Hematopoietic multipotent progenitor cell treated with erythropoietin and hydrocortisone succinate and interleukin-3 and kit ligand, for 8 days (in vitro differentiated cells): ENCODE measurements at places on chromosomes 4 and X.

- no peak for DNase-seq
Observed at GRCh38 chr4:2934077-2934812, 29.0 kb downstream of the NOP14 start.

DNA sequence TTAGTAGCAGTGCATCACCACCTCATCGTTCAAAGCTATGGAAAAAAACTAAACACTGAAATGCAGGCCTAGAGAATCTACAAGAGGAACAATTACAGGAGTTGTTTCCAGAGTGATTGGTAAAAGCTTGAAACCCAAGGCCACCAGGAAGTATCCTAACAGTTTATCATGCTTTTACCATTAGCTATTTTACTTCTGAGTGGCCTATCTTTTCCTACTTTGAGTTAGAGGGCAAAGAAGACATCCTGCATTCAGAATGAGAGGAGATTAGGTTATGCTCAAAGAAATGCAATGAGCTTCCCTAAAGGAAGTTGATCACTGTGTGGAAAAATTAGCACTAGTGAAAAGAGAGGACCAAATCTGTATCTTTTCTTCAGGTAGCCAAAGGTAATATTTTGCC lies 69.8 kb upstream of the PRSS48 start:
- no peak for DNase-seq

- DNase-seq, result no peak
Observed at GRCh38 chrX:103666202-103667107, 20.0 kb downstream of the MORF4L2 start.

- DNase-seq, result peak; percentile 21
Observed at GRCh38 chr4:113636877-113637276, 124.7 kb downstream of the CAMK2D start.

DNA sequence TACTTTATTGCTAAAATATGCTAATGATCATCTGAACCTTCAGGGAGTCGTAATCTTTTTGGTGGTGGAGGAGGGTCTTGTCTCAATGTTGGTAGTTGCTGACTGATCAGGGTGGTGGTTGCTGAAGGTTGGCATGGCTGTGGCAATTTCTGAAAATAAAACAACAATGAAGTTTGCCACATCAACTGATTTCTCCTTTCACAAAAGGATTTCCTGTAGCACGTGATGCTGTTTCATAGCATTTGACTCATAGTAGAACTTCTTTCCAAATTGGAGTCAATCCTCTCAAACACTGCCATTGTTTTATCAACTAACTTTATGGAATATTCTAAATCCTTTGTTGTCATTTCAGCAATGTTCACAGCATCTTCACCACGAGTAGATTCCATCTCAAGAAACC lies 19.3 kb downstream of the DDIT4L start:
- no peak for DNase-seq

- no peak for DNase-seq
Observed at GRCh38 chr4:67651536-67651935, 49.4 kb downstream of the UBA6 start.

DNA sequence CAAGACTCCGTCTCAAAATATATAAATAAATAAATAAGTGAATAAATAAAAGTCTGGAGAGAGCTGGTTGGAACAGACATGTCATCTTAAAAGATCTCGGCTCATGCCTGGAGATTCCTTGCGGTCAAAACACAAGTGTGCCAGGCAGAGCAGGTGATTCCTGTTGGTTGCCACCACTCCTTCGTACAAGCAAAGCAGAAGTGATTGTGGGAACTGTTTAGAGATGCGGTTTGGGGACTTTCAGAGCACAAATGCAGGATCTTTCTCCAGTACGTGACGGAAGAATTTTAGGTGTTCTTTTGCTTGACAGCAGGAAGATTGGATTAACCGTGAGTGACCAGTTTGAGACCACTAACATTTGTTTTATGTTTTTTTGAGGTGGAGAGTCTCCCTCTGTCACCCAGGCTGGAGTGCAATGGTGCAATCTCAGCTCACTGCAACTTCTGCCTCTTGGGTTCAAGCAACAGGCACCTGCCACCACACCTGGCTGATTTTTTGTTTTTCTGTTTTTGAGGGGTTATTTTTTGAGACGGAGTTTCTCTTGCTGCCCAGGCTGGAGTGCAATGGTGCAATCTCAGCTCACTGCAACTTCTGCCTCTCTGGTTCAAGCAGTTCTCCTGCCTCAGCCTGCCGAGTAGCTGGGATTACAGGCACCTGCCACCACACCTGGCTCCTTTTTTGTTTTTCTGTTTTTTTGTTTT lies 2.8 kb upstream of the CRLF2 start:
- no peak for DNase-seq

DNA sequence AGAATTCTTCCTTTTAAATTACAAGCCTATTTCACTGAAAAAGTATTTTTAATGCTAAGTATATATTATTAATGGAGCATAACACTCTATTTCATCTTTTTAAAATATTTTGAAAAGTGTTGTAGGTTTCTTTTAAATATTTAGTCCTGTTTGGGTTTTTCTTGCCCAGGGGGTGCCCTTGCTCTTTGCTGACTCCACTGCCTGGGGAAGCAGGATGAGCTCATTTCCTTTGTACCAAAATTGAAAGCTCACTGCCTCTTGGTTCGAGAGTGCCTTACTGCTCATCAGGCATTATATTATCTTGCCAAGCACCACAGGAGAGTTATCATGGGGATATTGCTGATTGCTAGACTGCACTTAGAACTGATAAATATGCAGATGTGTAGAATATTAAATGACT lies 819.2 kb downstream of the PCDH18 start:
- no peak for DNase-seq

GRCh38 chr4:71524756-71525155 lies 185.9 kb downstream of the SLC4A4 start:
- DNase-seq, result no peak

GRCh38 chr4:33930497-33930896 lies 2313.8 kb downstream of the ARAP2 start:
- no peak for DNase-seq

DNA sequence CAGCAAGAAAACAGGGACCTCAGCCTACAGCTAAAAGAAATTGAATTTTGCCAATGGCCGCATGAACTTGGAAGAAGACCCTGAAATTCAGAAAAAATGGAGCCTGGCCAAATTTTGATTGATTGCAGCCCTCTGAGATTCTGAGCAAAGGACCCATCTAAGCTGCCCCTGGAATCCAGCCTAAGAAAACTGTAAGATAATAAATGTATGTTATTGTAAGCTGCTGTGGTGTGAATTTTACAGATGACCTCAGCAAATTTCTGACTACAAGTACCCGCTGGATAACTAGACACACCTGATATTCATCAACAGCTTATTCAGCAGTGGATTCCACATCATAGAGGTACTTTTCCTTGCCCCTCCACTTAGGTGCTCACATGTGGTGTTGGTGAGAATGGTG lies 119.5 kb upstream of the EPHA5 start:
- no peak for DNase-seq

- peak; percentile 70 for DNase-seq
Observed at GRCh38 chr4:158624889-158625478, 46.7 kb downstream of the C4orf46 start.

GRCh38 chrX:119150163-119151050 lies 22.8 kb upstream of the KIAA1210 start:
- no peak for DNase-seq

DNA sequence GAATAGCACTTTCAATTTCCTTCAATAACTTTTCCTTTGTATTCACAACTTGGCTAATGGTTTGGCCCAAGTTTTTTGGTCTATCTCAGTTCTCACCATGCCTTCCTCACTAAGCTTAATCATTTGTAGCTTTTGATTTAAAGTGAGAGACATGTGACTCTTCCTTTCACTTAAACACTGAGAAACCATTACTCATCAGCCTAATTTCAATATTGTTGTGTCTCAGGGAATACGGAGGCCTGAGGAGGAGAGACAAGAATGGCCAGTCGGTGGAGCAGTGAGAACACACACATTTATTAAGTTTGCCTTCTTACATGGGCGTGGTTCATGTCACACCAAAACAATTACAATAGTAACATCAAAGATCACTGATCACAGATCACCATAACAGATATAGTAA lies 56.7 kb downstream of the TSPAN5 start:
- peak; percentile 12 for DNase-seq

DNA sequence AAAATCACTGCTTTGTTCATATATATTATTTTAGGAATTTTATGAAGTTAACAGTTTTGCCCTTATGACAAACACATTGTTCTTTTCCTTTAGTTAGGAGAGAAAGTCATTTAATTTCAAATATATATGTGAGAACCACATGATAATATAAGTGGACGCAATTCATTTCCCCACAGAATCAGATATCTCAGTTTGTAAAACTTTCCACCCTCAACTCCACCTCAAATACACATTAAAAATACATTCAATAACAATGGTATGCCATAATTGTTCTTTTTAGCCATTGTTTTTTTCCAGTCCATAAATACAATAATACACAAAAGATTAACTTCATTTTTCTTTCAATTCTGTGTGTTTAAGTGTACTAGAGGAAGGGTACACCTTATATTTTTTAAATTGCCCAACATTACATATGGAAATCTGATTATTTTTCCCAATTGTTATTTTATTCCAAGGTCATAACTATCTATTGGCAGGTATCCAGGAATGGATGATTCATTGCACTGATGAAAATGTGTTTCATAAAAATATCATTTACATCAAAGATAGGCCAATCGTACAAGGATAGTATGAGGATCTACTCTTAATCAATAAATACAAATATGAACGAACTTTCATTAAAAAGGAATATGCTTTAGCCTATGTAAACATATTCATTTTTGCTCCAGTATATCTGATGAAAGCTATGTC lies 125.0 kb downstream of the PPP3CA start:
- DNase-seq, result no peak

DNA sequence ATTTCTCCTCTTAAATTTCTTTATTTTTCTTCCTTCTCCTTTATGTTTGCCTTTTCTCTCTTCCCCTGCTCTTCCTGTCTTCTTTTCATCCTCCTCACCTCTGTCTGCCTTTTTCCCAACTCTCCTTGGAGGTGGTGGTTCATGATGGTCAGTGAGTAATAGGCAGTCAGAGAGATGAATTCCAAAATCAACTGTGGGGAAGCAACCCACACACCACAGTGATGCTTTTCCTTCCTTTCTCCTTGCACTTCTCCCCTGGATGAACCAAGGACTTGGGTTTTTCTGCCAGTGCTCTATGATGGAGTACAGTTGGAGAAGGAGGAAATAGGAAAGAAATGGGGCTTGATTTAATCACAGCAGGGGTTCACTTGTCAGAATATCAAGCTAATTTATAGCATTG lies 153.8 kb downstream of the DCK start:
- DNase-seq, result no peak

GRCh38 chr4:37662251-37662650 lies 23.9 kb downstream of the RELL1 start:
- DNase-seq, result no peak

DNA sequence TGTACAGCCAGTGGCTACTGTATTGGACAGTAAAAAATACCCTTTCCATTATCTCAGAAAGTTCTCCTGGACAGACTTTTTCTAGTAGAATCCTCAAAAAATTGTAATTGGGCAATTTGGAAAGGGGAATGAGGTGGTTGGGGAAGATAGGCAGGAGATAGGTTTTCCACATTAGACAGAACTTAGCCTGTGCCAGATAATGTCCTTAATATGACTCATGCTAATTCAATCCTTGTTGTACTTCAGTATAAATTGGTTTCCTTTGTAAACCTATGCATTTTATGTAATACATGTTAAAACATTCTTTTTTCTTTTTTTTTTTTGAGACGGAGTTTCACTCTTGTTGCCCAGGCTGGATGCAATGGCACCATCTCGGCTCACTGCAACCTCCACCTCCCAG lies 8.9 kb downstream of the EIF4E start:
- peak; percentile 20 for DNase-seq

- DNase-seq, result no peak
Observed at GRCh38 chr4:108317377-108317776, 148.6 kb upstream of the LEF1 start.

- DNase-seq, result peak; percentile 65
Observed at GRCh38 chr4:77618383-77619241, 13.0 kb downstream of the CXCL13 start.

- no peak for DNase-seq
Observed at GRCh38 chr4:94395562-94395961, 52.9 kb upstream of the HPGDS start.

DNA sequence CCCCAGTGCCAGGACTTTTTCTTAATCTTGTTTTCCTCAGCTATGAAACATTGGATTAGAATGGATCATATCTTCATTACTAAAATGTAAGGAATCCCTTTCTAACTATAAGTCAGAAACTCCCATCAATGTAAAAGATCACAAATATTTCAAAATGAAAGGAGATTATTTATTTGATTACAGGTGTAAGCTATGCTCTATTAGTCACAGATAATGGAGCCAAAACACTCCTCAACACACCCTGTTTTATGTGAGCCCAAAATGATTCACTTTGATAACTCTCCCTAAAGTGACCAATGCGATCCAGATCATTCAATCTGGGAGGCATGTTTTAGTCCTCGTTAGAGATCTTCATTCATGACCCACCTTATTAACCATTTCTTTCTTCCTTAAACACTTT lies 566.7 kb upstream of the TENM3 start:
- no peak for DNase-seq

- DNase-seq, result no peak
Observed at GRCh38 chr4:73676861-73677323, 56.7 kb upstream of the RASSF6 start.

- DNase-seq, result no peak
Observed at GRCh38 chrX:107579956-107580355, 48.4 kb upstream of the PRPS1 start.

DNA sequence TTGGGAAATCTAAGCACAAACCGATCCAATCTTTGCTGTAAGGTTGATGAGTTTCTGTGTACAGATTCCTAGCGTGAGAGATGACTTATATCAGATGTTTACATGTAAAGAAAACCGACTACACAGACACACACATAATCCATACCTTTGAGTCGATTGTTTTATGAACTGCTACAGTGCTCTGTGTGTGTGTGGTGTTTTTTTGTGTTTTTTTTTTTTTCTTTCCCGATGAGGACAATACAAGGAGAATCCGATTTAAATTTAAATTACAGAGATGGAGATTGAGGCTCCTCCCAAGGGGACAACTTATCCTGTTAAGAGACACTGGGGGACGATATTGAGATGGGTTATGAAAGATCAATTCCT lies 461 bp upstream of the SLC9A6 start:
- peak; percentile 1 for DNase-seq

DNA sequence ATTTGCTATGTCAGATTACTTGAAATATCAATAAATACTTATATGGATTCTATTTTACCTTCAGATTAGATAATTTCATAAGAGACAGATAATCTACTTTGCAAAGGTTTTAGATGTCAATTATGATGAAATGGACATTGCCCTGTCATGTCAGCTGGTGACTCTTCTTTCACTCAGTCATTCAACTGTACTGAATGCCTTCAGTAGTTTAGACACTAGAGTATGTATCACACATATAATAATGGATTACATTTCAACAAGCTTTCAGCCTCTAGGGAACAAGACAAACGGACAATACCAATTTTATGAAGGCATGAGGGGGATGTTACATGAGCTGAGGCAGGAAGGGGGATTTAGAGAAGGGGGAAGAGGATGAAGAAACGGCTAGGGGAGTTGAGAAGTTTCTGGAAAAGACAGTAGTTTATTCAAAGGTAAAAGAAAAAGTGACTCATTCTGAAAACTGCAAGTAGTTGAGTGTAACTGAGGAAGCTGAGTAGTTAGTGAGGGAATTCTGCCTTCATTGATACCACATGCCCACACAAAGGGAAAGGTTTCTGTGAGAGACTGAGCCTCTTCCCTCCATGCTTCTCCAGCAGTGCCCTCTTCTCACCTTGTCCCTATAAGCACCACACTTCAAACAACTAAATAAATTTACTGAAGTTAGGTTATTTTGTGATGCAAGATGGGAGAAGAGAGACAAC lies 25.7 kb downstream of the SLC9B2 start:
- no peak for DNase-seq
